ENCODE measurements at places on chromosomes 1 and 21.

- peak; percentile 82 for DNase-seq
Observed at GRCh38 chr1:172638885-172639831, 19.7 kb upstream of the FASLG start.

- DNase-seq: no peak
Observed at GRCh38 chr1:9165396-9165795, 36.5 kb upstream of the GPR157 start.

DNA sequence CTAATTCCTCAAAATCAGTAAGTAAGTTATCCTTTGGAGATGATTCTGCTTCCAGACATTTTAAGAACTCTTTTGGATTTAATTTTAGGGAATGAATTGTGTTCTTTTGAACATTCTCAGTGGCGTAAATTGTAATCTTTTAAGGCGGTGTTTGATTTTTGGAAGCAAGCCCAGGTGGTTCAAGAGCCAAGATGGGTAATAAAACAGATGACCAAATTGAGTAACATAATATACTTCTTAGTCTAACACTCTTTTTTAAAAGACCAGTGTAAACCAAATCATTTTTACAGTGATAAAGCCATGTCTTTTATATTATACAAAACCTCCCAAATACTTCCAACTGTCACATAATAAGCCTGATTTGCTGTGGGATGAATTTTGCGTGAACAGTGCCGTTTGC lies 133.8 kb downstream of the LRRC40 start:
- DNase-seq: no peak

DNA sequence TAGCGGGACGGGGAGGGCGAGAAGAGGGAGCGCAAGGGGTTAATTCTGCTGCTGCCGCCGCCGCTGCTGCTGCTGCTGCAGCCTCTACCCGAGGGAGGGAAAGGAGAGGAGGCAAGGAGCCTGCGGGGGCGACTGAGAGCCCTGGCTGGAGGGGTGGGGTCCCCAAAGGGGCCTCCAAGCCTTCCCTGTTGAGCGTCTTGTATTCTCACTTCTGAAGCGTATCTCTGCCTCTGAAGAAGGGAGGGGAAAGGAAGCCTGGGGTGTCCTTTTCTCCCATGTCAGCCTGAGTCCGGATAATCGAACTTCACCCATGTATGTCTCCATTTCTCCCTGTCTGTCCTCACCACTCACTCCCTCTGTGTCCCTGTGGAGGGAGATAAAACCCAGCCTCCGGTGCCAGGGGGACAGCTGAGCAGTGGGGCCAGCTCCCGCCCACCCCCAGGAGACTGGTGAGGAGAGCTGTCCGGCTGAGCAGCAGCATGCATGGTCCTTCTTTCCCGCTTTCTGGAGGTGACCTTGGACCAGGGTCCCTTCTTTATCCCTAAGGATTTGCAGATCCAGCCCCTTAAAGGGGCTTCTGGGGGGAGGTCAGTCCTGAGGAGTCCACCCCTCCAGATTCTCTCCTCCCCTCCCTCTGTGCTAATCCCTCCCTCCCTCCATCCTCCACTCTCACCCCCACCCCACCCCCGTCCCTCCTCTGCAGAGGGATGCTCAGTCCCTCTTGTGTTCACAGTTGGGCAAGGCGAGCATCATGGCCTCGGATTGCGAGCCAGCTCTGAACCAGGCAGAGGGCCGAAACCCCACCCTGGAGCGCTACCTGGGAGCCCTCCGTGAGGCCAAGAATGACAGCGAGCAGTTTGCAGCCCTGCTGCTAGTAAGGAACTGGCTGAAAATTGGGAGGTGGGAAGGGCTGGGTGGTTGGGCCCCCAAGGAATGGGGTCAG lies 1.0 kb downstream of the NCDN start:
- no peak for DNase-seq

DNA sequence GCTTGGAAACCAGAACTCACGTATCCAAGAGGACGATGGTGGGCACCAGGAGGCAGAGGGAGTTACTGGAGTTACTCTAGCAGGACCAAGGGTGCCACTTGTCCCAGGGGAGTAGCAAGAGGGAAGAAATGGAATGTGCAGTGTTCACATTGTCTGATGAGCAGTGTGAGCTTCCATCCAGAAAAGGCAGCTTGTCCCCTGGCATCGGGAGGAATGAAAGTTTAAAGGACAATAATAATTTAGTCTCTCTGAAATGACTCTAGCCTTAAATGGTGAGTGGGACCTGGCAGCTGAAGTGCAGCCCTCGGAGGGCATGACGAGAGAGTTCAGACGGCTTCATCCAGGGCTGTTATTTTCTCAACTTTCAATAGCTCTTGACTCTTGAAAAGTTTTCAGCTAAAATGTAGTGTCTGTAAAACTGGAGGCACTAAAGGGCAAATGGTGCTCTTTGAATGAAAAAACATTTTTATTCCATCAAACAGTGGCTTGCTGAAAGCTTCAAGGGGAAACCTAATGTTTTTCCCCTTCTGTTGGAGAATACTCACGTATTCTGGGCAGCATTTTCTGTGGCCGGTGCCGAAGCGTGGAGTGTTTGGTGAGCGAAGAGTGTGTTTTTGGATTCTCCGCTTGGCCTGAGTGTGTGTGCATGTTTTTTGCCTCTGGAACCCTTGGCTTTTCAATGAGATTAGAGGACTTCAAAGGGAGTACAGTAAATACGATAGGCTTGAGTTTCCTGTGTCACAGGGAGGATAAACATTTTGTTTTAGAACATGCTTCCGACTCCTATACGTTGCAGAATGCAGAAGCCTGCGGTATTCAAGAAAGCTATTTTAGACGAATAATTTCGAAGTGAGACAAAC lies 157.3 kb downstream of the GALNT2 start:
- DNase-seq: no peak

DNA sequence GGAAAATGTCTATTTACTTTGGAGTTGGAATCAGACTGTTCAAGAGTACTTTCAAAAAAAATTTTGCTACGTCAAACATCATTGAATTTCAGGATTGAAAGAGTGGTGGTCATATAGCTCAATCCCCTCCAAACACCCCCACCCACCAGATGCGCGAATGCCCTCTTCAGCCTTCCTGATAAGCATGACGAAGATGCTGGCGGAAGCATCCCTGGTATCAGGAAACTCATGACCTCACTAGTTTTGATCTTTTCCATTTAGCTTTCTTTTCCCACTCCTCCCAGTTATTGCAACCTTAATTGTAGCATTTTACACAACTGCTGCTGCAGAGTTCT lies 104.4 kb downstream of the LEPR start:
- DNase-seq: no peak

GRCh38 chr21:34707876-34708325 lies 39.1 kb downstream of the CLIC6 start:
- peak; percentile 57 for DNase-seq

DNA sequence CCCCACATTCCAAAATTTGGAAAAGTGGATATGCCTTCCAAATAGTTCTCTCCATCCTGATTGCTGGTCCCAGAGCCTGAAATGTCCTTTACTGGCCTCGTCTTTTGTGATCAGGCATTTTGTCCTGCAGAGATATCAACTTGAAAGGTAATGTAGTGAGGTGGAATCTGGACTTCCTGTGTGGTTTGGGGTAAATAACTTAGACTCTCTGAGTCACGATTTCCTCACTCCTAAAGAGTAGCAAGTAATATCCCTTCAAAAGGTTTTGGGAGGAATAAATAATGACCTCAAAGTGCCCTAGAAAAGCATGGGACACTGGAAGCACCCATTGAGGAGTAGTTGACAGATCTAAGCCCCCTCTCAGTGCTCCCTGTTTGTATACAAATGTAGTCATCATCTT lies 426.6 kb downstream of the OMA1 start:
- DNase-seq: no peak

GRCh38 chr1:231357831-231358354 lies 19.8 kb downstream of the SPRTN start:
- DNase-seq: no peak

DNA sequence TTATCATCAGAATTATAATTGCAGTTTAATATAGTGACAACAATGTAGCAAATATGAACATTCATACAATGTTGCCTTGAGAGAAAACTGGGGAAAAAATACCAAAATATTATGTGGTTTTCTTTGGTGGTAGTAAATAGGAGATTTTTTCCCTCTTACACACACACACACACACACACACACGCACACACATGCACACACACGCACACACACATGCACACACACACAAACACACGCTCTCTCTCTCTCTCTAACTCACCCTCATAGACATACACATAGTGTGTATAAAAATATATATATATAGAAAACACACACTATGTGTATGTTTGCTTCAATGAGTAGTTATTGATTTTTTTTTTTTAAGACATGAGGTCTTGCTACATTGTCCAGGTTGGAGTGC lies 211.6 kb downstream of the HHAT start:
- DNase-seq: no peak

DNA sequence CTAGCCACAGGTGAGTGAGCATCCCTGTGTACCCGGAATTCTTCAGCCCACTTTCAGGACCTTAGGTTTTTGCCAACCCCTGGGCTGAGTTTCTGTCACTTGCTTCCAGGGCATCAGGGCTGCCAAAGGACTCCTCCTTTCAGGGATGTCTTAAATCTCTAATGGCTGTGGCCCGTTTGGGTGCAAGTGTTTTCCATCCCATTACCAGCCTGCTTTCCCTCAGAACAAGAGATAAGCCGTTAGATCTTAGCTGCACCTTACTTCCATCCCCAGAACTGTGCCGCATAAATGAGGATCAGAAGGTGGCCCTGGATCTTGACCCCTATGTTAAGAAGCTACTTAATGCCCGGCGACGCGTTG lies 652 bp downstream of the SNAPIN start:
- DNase-seq: no peak

GRCh38 chr1:56068908-56069307 lies 510.5 kb downstream of the PLPP3 start:
- DNase-seq: no peak

GRCh38 chr1:151774256-151774922 lies 11.1 kb upstream of the MRPL9 start:
- DNase-seq: no peak

DNA sequence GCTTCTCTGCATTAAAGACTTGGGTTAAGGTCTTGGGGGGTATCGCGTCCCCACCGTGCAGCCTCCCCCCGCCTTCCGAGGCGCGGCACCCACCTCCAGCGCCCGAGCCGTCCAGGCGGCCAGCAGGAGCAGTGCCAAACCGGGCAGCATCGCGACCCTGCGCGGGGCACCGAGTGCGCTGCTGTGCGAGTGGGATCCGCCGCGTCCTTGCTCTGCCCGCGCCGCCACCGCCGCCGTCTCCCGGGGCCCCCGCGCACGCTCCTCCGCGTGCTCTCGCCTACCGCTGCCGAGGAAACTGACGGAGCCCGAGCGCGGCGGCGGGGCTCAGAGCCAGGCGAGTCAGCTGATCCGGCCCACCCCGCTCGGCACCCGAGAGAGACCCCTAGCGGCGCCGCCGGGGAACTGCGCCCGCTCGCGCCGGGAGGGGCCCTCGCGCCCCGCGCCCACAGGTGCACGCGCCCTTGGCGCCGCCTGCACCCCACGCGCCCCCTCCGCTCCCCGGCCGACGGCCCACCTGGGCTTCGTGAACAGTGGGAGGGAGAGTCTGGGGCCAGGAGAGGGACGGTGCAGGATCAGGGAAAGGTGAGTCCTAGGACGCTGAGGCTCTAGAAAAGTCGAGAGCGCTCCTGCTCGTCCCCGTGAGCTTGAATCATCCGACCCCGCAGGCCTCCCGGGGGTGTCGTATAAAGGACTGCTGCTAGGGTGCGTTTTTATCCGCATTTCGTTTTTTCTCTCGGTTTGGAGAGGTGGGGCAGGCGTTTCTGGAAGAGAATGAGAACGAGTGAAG lies at the start of gene APP:
APP (minus strand) TSS at position 300 of the 787 bp plus-strand sequence; CDS start at position 150, 150 bp downstream.
- peak; percentile 77 for DNase-seq
